ENCODE measurements at places on chromosomes 6 and 20. TPM values are rescaled to one million over a fixed set of nuclear protein-coding genes. Genes with fewer than 3 reads are reported as not detected.

DNA sequence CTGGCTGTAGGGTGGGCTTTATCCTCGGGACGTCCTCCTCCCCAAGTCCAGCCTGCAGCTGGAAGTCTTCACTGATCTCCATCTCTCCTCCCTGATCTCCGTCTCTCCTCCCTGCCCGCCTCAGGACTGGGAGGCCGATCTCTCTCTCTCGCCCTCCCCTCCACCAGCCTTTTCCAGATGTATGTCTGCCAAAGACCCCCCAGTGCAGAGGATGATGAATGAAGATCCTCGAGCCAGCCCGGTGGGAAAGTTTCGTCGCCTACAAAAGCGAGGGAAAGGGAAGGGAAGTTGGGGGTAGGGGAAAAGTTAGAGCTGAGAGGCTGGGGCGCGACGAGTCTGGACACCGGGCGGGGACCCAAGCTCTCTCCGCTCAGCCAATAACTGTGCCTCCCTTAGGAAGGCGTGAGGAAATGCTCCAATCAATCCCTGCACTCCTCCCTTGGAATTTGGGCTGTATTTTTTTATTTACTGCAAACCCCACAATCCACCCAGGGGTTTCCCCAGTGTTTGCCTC is 595 bp upstream of the SRF start:
- DNase-seq = peak; percentile 89

DNA sequence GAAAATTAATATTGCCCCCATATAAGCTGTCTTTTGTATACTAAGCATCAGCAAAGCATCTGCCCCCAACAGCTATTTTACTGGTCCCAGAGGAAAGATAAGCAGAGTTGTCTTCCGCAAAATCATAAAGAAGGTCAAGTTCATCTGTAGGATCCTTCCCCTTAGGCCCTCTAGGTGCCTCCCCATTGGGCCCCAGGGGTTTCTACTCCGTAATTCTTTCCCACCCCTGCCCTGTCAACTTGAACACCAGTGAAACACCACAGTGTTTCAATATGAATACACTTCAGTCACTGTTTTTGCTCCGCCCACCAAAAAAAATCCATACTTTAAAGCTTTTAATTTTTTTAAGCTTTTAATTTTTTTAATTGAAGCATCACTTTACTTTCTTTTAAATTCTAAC is 159.2 kb downstream of the ATXN1 start:
- no peak for DNase-seq

DNA sequence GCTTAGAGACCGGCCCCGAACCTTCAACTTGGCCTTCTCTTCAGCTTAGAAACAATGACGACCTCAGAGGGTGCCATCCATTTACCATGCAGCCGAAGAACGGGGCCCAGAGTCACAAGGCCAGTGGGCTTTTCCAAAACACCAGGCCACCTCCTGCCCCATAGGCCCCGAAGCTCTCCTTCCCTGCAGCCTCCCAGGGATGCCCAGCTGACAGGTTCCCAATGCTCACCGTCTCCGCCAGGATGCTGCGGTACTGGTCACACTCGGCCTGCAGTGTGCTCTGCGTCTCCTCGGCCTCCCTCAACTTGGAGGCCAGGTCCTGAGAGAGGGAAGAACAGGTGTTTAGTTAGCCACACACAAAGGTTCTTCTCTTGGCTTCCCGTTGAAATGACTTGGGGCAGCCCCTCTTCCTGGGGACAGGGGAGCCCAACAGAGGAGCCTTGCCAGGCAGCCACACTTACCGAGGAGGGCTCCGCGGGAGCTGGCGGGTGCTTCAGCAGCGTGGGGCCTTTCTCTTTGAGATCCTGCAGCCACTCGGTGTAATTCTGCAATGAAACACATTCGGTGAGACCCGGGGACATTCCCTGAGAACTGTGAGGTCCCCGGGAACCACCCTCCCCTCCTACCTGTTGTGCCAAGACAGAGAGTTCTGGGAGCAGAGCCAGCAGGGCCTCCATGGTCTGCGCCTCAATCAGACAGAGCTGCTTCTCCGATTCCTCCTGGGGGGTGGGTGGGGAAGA is 51.5 kb downstream of the DSTN start:
- no peak for DNase-seq

DNA sequence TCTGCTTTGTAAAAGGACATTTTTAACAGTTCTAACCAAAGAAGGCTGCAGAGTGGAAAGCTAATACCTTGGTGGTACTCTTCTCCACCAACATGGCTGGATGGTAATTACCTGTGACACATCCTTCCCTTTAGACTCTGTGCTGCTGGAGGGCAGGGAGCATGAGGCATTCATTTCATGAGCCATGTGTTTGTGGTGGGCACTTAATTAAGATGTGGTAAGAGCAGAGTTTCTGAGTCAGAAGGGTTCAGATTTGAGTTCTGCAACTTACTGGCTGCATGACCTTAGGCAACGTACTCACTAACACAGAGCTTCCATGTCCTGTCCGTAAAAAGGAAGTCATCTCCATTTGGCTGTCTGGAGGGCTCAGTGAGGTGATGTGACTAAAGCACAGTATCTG is 9.1 kb upstream of the ZNF133 start:
- DNase-seq = no peak

DNA sequence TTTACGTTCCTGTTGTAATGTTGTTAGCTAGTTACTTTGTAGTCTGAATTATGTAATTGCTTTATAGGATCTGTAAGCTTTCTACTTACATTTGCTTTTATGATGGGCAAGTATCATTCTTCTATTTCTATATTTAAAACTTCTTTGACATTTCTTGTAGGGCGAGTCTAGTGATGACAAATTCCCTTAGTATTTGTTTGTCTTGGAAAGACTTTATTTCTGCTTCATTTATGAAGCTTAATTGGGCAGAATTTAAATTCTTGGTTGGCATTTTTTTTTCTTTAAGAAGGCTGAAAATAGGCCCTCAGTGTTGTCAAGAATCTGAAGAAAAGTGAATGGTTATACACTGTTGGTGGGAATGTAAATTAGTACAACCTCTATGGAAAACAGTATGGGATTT is 506.3 kb downstream of the TENT5A start:
- DNase-seq = no peak

GRCh38 chr6:17986656-17987446 is 584 bp downstream of the KIF13A start:
- peak; percentile 66 for DNase-seq

- no peak for DNase-seq
These were observed 33.7 kb upstream of the KCNQ5 start for GRCh38 chr6:72588155-72588554.

GRCh38 chr20:46808565-46808964 is 86.1 kb upstream of the EYA2 start:
- DNase-seq = no peak

DNA sequence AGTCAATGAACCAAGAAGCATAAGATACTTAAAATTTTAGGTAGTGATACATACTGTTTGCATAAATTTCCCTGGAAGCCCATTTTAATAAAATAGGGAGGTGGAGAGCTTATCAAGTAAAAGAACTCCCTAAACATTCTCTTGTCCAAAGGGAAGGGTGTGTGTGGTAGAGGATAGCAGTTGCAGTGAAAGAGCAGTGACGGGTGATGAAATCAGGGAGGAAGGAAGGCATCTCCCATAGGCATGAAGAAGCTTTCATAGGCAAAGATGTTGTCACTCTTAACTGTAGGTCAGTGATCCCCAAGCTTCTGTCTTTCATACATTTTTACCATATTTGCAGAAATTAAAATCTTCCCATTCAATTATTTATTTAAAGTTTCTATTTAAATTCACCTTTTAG is 60.0 kb upstream of the ZNF831 start:
- DNase-seq = no peak

- peak; percentile 28 for DNase-seq
These were observed 772 bp downstream of the SESN1 start for GRCh38 chr6:109093732-109094415.

GRCh38 chr6:17758119-17758518 is 51.4 kb upstream of the NUP153 start:
- DNase-seq = no peak

DNA sequence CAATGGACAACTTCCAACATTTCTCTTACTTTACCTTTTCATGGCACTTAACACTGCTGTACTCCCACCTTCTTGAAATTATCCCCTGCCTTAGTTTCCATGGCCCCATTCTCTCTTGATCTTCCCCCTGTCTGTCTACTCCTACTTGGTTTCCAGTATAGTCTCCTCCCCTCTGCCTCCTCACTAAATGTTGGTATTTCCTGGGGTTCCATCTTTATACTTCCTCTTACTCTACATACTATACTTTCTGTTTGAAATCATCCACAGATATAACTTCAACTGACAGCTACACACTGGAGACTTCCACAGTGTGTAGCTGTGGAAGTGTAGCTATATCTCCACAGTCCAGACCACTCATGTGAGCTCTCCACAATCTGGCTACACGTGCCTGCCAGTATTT is 13.5 kb downstream of the ZHX3 start:
- no peak for DNase-seq

DNA sequence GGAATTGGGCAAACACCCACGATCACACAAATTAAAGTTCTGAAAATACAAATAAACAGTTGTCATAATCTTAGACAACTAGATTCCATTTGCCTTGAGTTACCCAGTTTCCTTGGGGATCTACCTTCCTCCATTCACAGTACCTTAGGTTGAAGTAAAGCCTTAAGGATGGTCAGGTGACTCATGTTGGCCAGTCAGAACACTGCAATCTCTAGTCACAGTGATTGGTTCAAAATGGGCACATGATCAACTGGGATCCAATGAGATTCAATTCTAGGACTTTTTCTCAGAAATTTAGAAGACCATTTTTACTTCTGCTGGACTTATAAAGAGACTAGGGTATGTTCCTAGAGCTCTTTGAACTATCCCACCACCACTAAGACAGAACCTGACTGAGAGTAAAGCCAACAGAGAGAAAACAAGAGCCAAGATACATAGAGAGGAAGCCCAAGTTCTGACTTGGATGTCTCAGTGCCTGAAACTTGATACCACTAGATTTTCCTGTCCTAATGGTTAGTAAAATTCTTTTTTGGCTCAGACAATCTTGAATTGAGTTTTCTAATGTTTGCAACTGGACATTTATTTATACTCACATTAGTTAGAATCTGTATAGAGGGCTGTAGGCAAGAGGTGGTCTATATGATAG is 8.6 kb upstream of the CLIC5 start:
- no peak for DNase-seq

DNA sequence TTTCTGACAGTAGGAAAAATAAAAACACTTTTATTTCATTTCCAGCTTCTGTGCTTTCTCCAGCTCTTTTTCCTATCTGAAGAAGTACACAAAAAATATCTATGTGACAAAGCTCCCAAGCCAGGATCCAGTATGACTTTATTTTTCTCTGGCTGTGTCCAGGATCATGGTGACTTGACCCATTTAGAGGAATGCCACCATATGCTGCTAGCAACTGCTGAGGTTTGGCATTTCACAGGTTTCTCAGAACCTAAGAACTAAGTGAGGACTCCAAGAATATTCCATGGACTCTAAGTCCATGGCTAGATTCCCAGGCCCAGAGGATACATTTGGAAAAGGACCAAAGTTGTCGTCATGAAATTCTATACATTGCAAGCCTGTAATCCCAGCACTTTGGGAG is 876.6 kb upstream of the FLRT3 start:
- no peak for DNase-seq

- no peak for DNase-seq
These were observed at the start of gene TCF21 for GRCh38 chr6:133888929-133889556. TSS of gene TCF21 (plus strand) at chr6:133889113. CDS start at chr6:133889398, 285 bp downstream.

DNA sequence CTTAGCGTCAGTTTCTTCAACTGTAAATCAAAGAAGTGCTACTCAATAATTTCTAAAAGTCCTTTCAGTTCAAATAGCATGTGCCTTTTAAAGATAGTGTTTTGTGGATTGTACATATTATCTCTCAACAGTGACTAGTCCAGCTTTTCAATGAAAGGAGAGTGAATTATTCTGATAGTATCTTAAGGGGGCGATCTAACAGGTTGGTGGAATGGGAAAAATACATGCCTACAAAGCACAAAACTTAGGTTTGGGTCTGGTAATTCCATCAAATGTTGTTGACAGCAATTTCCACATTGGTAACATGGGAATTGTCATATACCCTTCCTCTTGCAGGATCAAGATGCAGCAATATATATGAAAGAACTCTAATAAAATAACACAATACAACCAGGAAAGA is 50.1 kb upstream of the HDGFL1 start:
- no peak for DNase-seq

DNA sequence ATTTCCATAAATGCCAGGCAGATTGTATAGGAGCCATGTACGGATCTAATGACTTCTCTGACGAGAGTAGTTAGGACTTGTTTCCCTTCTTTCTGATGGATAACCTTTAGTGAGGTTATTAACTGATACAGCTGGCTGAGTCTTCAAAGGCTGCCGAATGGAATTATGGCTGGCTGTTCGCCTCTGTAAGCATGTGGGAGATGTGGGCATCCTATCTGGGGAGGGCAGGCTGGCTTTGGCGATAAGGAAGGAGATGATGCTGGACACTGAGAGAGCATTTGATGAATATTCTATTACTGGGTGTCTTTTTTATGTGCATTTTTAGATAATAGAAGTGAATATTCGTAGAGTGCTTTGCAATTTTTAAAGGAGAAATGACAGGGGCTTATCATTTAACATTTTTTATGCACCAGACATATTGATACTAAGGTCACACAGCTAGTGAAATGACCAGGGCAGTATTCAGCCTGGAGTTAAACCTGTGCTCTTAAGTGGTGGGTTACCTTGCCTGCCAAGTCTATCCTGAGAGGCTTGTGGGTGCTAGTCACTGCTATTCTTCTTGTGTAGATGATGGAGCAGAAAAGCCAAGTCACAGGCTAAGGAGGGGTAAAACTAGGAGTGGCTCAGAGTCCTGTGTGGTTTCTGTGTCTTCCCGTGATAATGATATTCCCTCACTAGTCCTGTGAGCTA is 3.1 kb downstream of the PBOV1 start:
- DNase-seq = no peak

- DNase-seq = no peak
These were observed 304.0 kb downstream of the TSHZ2 start for GRCh38 chr20:53276143-53276542.

DNA sequence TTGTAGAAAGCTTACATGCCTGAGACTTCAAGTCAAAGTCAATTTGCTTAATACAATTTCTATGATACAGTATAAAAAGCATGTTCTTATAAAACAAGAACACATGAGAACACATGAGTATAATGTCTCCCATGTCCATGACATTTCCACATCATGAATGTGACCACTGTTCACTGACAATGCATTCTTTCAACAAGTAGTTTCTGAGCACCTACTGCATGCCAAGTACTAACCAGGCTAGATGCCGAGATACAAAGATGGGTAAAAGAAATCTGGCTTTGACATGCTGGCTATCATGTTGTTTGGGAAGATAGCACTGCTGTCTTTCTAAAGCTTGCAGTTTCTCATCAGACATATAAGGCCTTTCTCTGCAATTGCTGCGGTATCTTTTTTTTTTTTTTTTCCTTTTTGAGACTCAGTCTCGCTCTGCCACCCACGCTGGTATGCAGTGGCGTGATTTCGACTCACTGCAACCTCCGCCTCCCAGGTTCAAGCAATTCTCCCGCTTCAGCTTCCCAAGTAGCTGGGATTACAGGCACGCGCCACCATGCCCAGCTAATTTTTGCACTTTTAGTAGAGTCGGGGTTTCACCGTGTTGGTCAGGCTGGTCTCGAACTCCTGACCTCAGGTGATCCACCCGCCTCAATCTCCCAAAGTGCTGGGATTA is 123.6 kb upstream of the DST start:
- DNase-seq = no peak

GRM1 gene
- total RNA-seq = not detected

FOXF2 gene
- total RNA-seq = not detected

ESR1 gene
- total RNA-seq = not detected

LIN28B gene
- total RNA-seq = not detected

FAM217A gene
- total RNA-seq = not detected

Data from dermis blood vessel endothelial cell (primary cell).